ENCODE measurements at places on chromosomes 11 and 22. TPM values are rescaled to one million over a fixed set of nuclear protein-coding genes. Genes with fewer than 3 reads are reported as not detected.

Gene CASP1
- 23.7 TPM for total RNA-seq

Gene RASGRP2
- 5.6 TPM for total RNA-seq

Gene THAP12
- total RNA-seq = 53.6 TPM

Gene PKNOX2
- not detected for total RNA-seq

Gene SCN3B
- total RNA-seq = not detected

All from activated CD4-positive, alpha-beta T cell treated with anti-CD3 and anti-CD28 coated beads for 36 hours (primary cell).